ENCODE measurements at places on chromosomes 6 and 20. TPM values are rescaled to one million over a fixed set of nuclear protein-coding genes. Genes with fewer than 3 reads are reported as not detected.

The SCGN gene
- total RNA-seq: not detected

The SMOC2 gene
- 0.81 TPM for total RNA-seq

The ENPP1 gene
- 0.81 TPM for total RNA-seq

The SLC22A23 gene
- total RNA-seq: 13.9 TPM

The PSORS1C2 gene
- not detected for total RNA-seq

The ZNF334 gene
- 2.6 TPM for total RNA-seq

The GGT7 gene
- 21.2 TPM for total RNA-seq

The OR2H2 gene
- total RNA-seq: not detected

The GOPC gene
- total RNA-seq: 21.8 TPM

The LPIN3 gene
- 10.8 TPM for total RNA-seq

The FIG4 gene
- 12.5 TPM for total RNA-seq

The LPA gene
- total RNA-seq: not detected

The SYCP2L gene
- not detected for total RNA-seq

The CD93 gene
- 7.8 TPM for total RNA-seq

Measured in cardiac atrium fibroblast (primary cell).